ENCODE measurements at places on chromosomes 2 and 18. TPM values are rescaled to one million over a fixed set of nuclear protein-coding genes. Genes with fewer than 3 reads are reported as not detected.

The KDSR gene
- total RNA-seq, result 31.1 TPM

The SERPINB3 gene
- total RNA-seq, result not detected

The TSPYL6 gene
- 0.27 TPM for total RNA-seq

The OTOS gene
- not detected for total RNA-seq

The SCYGR8 gene
- not detected for total RNA-seq

The SERPINB11 gene
- total RNA-seq, result not detected

The INHBB gene
- total RNA-seq, result 0.34 TPM

The ELOA2 gene
- total RNA-seq, result not detected

The MAP3K19 gene
- total RNA-seq, result not detected

DNA sequence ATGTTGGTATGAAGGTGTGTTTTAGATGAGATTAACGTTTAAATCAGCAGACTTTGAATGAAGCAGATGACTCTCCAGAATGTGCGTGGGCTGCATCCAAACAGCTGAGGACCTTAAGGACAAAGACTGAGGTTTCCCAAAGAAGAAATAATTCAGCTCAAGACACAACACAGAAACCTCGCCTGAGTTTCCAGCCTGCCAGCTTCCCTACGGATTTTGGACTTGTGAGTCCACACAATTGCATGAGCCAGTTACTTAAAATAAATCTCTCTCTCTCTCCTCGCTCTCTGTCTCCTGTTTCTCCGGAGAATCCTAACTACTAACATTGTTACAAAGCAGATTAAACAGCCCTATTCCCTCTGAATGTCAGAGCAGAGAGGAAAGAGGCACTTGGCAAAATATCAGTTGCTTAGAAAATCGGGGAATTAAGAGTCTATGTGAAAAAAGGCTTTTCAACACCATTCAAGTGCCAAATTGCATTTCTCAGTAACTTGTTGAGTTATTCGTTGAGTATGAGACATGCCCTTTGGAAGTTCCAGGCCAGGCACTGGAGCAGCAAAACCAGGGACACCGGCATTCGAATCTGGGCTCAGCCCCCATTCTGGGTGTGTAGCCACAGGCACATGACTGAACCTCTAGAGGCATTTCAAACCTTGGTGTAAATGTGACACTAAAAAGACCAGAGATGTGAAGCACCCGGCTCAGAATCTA, 174.6 kb upstream of the PID1 start:
- DNase-seq, result no peak
- no peaks in the 10 kb centered on the region for H3K4me1 ChIP-seq
- H3K27ac ChIP-seq, result no peak overlapping the region
- no peak overlapping the region for H3K4me3 ChIP-seq

DNA sequence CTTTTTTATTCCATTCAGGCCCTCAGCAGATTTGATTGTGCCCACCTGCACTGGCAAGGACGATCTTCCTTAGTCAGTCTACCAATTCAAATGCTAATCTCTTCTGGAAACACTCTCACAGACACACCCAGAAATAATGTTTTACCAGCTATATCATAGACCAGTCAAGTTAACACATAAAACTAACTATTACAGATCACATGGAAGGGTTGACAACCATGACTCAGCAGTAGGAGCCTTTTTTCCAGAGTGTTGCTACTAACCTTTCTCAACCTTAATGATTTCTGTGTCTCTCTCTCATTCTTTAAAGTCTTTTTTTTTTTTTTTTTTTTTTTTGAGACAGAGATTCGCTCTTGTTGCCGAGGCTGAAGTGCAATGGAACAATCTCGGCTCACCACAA, 143.5 kb upstream of the MSH6 start:
- H3K4me3 ChIP-seq, result no peak overlapping the region
- H3K27me3 ChIP-seq, result peaks cover 4% of the 10 kb centered on the region
- H3K36me3 ChIP-seq, result no peaks in the 10 kb centered on the region
- no peak overlapping the region for H3K27ac ChIP-seq

DNA sequence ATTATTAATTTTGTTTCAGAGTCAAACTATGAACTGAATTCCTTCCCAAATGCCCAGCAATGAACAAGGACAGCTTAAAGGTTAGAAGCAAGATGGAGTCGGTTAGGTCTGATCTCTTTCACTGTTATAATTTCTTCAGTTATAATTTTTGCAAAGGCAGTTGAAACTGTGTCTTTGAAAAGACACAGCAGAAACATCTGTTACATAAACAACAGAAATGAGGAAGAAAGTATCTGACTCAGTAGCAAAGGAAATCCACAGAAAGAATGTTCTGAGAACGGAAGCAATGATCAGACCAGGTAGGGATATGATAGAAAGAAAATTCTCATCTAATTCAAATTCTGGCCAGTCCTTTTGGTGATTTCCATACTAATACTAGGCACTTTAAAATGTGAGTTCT, 5.2 kb upstream of the RMC1 start:
- H3K36me3 ChIP-seq, result no peaks in the 10 kb centered on the region
- H3K27me3 ChIP-seq, result no peaks in the 10 kb centered on the region
- no peak for DNase-seq
- H3K27ac ChIP-seq, result no peak overlapping the region
- H3K4me3 ChIP-seq, result no peak overlapping the region

- H3K4me3 ChIP-seq, result no peak overlapping the region
- H3K27ac ChIP-seq, result no peak overlapping the region
- peaks cover 1% of the 10 kb centered on the region for H3K4me1 ChIP-seq
- H3K36me3 ChIP-seq, result no peaks in the 10 kb centered on the region
Measured at GRCh38 chr2:25491966-25492532, 150.3 kb upstream of the DNMT3A start.

GRCh38 chr2:20507166-20507692, 60.4 kb downstream of the RHOB start:
- peaks cover 4% of the 10 kb centered on the region for H3K36me3 ChIP-seq
- H3K4me1 ChIP-seq, result peaks cover 6% of the 10 kb centered on the region
- no peaks in the 10 kb centered on the region for H3K27me3 ChIP-seq
- no peak overlapping the region for H3K4me3 ChIP-seq
- no peak overlapping the region for H3K27ac ChIP-seq

GRCh38 chr18:41768467-41768866, 186.6 kb upstream of the PIK3C3 start:
- no peak overlapping the region for H3K27ac ChIP-seq
- H3K4me1 ChIP-seq, result peaks cover 3% of the 10 kb centered on the region
- no peak for DNase-seq
- H3K4me3 ChIP-seq, result no peak overlapping the region
- H3K36me3 ChIP-seq, result no peaks in the 10 kb centered on the region
- no peaks in the 10 kb centered on the region for H3K27me3 ChIP-seq

DNA sequence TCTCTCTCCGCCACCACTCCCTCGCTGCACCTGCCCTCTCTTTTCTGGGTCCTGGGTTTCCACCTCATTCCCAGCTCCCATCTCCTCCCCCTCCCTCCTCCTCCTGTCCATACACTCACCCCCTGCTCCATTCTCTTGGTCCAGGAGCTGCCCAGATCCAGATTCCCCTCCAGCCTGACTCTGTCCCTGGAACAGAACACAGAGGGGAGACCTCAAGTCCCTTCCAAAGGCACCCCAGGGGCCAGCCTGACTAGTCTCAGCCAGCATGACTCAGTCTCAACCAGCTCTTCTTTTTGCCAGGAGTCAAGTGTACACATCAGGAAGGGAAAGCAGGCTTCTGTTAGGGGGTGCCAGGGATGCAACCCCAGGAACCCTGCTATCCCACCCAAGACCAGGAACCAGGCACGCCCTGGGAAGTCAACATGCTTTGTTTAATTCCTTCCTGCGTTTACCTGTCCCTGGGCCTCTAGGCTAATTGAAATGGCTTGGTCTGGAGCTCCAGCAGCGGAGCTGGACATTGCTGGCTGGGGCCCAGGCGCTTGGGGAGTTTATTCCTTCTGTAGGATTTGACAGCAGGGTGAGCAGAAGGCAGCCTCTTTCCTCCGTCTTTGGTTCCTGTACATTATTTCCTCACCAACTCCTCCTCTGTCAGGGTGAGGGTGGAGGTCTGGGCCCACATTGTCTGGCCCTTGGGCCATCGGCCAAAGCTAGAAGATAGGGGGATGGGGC, 28.4 kb upstream of the SELENOI start:
- peaks cover 2% of the 10 kb centered on the region for H3K4me1 ChIP-seq
- H3K36me3 ChIP-seq, result no peaks in the 10 kb centered on the region
- DNase-seq, result no peak
- H3K4me3 ChIP-seq, result no peak overlapping the region

DNA sequence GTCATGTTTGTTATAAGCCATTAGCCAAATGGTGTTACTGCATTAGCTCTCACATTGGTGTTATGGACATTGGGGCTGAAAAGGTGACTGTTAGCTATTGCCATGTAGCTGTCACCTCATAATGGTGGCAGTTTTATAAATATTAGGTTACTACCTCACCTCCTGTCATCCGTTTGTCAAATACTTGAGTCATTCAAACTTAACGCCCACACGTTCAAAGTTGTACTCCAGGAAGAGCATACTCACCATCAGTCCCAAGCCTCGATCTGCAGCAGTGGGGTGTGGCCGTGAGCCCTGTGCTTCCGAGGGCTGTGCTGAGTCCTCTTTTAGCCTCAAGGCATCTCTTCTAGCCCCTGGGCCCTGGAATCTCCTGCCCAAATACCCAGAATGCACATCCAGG, 87.3 kb downstream of the PDK1 start:
- H3K27ac ChIP-seq, result no peak overlapping the region
- peaks cover 12% of the 10 kb centered on the region for H3K36me3 ChIP-seq
- H3K4me1 ChIP-seq, result no peaks in the 10 kb centered on the region
- peaks cover 1% of the 10 kb centered on the region for H3K27me3 ChIP-seq
- H3K4me3 ChIP-seq, result no peak overlapping the region

DNA sequence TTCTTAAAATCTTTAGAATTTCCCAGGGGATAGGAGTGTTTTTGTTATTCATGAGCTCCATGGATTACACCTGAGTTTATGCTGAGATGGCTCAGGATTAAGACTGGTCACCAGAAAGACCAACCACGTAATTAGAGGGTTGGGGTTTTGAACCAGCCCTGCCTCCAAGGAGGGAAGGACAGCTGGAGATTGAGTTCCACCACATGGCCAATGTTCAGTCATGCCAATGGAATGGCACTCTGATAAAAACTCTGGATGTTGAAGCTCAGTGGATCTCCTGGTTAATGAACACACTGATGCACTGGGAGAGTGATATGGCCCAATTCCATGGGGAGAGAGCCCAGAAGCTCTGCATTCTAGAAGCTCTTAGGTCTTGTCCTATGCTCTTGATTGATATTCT, 38.7 kb upstream of the PTPN4 start:
- H3K4me3 ChIP-seq, result no peak overlapping the region
- H3K27ac ChIP-seq, result no peak overlapping the region
- no peaks in the 10 kb centered on the region for H3K27me3 ChIP-seq
- no peak for DNase-seq
- no peaks in the 10 kb centered on the region for H3K36me3 ChIP-seq

- DNase-seq, result no peak
- no peak overlapping the region for H3K27ac ChIP-seq
- H3K36me3 ChIP-seq, result no peaks in the 10 kb centered on the region
- peaks cover 4% of the 10 kb centered on the region for H3K27me3 ChIP-seq
- H3K4me3 ChIP-seq, result no peak overlapping the region
- peaks cover 24% of the 10 kb centered on the region for H3K4me1 ChIP-seq
Measured at GRCh38 chr2:46336283-46336959, 39.2 kb downstream of the EPAS1 start.

- no peaks in the 10 kb centered on the region for H3K36me3 ChIP-seq
- DNase-seq, result no peak
- H3K4me3 ChIP-seq, result no peak overlapping the region
- H3K27me3 ChIP-seq, result no peaks in the 10 kb centered on the region
- H3K27ac ChIP-seq, result no peak overlapping the region
Measured at GRCh38 chr2:34954758-34955157, 1355.7 kb upstream of the FAM98A start.

GRCh38 chr2:55302241-55302640, 33.2 kb upstream of the MTIF2 start:
- no peaks in the 10 kb centered on the region for H3K27me3 ChIP-seq
- H3K27ac ChIP-seq, result no peak overlapping the region
- H3K4me3 ChIP-seq, result no peak overlapping the region
- no peak for DNase-seq

DNA sequence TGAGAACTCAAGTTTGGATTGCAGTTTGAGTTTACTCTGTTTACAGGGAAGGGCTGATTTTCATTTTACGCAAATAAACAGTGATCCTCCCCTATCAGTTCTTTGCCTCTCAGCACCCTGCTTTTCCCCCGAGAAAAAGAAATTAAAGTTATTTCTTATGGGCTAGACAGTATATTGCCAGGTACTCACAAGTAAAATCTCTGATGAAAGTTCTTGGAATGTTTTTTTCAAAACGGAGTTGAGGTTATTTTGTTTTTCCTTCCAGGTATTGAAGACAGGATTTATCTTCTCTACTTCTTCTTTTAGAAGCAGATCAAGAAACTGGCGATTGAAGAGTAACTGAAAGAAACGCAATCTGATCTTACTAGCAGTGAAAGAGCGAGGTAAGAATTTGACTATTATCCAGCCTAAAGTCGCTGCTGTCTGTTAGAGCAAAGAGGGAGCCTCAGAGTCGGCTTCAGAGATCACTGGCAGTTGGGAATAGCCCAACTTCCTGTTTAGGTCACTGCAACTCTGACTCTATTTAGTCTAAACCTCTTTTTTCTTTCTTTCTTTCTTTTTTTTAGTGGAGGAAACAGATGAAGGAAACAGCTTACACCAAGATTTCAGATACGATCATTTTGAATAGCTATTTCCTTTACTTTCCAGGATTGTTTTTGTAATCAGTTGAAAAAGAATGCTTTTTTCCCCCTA, at the start of gene TFPI:
Gene TFPI, minus strand, starts transcription at position 425 of the 693 bp plus-strand sequence. CDS start 50,667 bp downstream, outside the sequence.
- H3K4me3 ChIP-seq, result no peak within 1 kb of the TSS
- no peak for DNase-seq
- H3K36me3 ChIP-seq, result no peaks in the 10 kb centered on the region
- H3K27me3 ChIP-seq, result peaks cover 2% of the 10 kb centered on the region
- H3K4me1 ChIP-seq, result peaks cover 2% of the 10 kb centered on the region
- H3K27ac ChIP-seq, result no peak within 1 kb of the TSS

DNA sequence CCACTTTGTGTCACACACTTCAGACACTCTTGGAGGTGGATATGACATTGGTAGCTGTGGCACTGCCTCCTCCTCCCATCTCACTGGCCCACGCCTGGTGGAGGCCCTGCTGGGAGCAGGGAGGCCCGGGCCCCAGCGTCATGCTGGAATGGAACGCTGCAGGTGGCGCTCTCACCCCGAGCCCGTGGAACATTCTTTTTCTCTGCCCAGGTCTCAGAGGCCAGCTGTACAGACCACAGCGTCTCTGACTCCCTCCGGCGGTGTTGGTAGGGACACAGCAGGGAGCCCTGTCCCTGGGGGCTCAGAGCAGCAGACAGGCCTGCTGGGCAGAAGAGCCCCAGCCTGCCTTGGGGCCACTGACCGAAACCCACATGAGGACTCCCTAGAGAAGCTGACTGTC, 218.1 kb downstream of the TWIST2 start:
- peaks cover 12% of the 10 kb centered on the region for H3K27me3 ChIP-seq
- H3K27ac ChIP-seq, result no peak overlapping the region
- no peak for DNase-seq
- H3K4me1 ChIP-seq, result no peaks in the 10 kb centered on the region
- H3K36me3 ChIP-seq, result peaks cover 5% of the 10 kb centered on the region
- no peak overlapping the region for H3K4me3 ChIP-seq

DNA sequence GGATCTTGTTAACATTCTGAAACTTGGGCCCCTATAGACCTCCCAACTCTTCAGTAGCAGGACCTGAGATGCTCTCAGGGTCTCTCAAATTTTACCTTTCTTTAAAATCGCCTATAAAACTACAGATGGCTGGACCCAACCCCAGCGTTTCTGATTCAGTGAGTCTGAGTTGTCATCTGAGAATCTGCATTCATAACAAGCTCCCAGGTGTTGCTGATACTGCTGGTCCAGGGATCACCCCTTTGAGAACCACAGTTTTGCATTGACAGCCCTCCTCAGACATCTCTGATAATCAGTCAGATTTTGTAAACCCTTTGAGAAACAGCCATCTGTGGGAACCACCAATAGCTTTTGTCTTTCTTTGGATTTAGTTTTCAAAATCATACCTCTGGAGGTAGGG, 315.8 kb downstream of the CYRIA start:
- no peak overlapping the region for H3K4me3 ChIP-seq
- H3K27me3 ChIP-seq, result no peaks in the 10 kb centered on the region
- DNase-seq, result no peak
- no peak overlapping the region for H3K27ac ChIP-seq
